ENCODE measurements at places on chromosomes 3 and 15.

- no peak for DNase-seq
Observed at GRCh38 chr3:127990051-127990450, 62.2 kb upstream of the SEC61A1 start.

- no peak for DNase-seq
Observed at GRCh38 chr3:42517117-42517516, 14.7 kb downstream of the VIPR1 start.

- no peak for DNase-seq
Observed at GRCh38 chr3:108022256-108023150, 68.3 kb downstream of the CD47 start.

DNA sequence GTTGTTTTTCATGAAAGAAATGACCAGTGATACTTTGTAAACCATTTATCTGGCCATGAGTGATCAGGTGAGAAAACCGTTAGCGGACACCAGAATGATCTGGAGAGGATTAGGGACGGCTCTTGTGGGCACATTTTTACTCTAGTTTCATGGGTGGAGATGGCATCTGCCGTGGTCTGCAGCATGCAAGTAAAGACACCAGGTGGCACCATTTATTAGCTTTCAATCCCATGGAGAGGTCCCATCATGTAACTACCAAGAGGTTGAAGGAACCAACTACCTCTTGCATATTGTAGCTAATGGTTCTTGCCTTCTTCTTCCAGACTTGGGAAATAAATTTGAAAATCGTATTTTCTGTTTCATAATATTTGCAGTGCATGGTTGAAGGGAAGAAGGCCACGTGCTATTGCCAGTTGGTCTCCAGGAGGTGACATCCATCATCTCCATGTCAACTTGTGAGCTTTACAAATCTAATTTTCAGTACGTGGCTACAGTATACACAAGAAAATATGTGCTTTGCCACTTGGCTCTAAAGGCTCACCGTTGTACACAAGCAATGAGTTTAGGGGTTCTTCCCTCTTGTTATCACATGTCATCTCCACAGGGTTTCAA is 1.5 kb upstream of the MAPKBP1 start:
- DNase-seq: peak; percentile 63

DNA sequence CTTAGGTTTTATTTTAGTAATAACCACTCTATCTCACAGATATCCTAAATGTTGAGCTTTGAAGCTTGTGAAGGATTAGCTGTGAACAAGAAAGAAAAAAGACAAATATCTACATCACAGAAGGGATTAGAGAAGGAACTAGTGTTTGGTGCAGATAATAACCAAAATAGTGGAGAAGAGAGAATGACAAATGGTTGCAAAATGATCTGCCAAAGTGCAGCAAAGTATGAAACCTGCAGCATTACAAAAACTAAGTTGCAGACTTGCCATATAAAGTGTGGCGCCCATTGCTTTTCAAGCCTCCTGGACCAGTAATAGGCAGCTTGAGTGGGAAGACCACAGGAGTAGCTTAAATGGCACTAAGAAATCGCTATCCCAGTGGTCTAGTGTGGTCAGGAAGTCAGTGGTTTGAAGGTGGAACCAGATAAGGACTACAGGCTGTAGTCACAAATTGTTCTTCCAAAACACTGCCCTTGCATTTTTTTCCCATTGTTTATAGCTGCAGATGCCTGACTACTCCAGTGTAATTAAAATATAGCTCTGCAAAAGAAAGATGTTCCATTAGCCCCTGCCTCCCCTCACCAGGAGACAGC is 20.7 kb downstream of the TPM1 start:
- DNase-seq: no peak

GRCh38 chr15:99755692-99756409 is 22.6 kb upstream of the LYSMD4 start:
- no peak for DNase-seq

DNA sequence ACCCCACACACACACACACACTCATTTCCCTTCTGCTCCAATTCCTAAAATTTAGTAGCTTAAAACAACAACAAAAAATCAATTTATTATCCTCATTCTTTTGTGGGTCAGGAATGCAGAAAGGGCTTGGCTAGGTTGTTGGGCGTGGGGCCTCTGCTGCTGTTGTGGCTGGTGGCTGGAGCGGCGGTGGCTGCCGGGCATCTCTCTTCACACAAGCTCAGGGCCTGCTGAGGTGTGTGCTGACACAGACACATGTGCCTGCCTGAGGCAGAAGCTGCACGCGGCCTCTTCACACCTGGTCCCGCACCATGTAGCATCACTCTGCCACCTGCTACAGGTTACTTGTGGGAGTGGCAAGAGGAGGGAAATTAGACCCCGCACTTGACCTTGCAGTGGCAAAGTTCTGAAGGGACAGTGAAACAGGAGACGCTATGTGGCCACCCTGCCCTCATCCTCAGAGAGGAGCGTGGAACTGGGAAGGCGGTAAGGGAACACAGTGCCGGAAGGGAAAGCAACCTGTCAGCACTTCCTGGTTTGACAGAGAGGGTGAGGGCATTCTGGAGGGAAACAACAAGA is 64.0 kb upstream of the PRR20G start:
- DNase-seq: no peak

DNA sequence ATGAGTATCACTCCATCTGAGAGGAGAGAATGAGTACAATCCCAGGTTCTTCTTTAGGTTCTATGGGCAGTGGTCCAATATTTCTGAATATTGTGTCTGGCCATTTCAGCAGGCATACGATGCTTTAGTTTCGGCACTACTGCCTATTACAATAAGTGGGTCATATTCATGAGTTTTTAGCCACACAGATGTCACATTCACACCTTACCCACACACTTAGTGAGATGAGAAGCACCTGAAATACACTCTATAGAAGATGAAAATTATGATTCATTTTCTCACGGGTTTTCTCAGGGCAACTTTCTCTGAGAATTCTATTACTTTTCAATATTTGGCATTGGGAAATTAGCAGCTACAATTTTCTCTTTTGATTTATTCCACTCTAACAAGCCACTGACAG is 132.2 kb downstream of the TGFBR2 start:
- DNase-seq: no peak

GRCh38 chr3:164498917-164499316 is 579.4 kb downstream of the SI start:
- DNase-seq: no peak

DNA sequence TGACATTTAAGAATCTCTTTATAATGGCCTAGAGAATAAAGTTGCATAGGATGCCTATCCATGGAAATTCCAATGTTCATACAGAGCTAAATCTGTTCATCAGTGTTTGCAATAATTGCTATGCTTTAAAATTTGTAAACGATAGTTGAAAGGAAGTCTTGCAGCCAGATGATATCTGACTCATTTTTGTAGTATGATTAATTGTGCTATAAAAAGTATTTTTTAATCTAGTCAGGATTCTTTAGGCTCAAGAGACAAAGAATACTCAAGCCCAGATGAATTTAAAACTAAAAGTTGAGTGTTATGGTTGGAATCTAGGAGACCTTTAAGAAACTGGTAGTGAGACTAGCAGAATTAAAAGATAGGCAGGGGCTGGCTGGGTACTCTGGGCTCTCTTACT is 50.5 kb downstream of the SUCNR1 start:
- DNase-seq: no peak

Measured in CD8-positive, alpha-beta memory T cell (primary cell).